Fibroblast of skin of abdomen (primary cell): ENCODE measurements at places on chromosomes 2 and 18.

GRCh38 chr2:196479350-196479749 lies 160.2 kb upstream of the CCDC150 start:
- DNase-seq = peak; percentile 80

GRCh38 chr2:31235504-31235902 lies 1.6 kb downstream of the EHD3 start:
- DNase-seq = peak; percentile 87

GRCh38 chr2:238370823-238371372 lies 50.6 kb downstream of the TRAF3IP1 start:
- peak; percentile 70 for DNase-seq

GRCh38 chr2:66433945-66434678 lies 813 bp upstream of the MEIS1 start:
- DNase-seq = peak; percentile 72

GRCh38 chr18:70418546-70419311 lies 129.9 kb downstream of the SOCS6 start:
- DNase-seq = peak; percentile 12

- no peak for DNase-seq
These were observed 266.8 kb upstream of the LYPD1 start for GRCh38 chr2:132936791-132937190.

GRCh38 chr2:215847056-215847455 lies 166.3 kb downstream of the MREG start:
- no peak for DNase-seq

- no peak for DNase-seq
These were observed 1.1 kb downstream of the ACTG2 start for GRCh38 chr2:73893764-73894474.

DNA sequence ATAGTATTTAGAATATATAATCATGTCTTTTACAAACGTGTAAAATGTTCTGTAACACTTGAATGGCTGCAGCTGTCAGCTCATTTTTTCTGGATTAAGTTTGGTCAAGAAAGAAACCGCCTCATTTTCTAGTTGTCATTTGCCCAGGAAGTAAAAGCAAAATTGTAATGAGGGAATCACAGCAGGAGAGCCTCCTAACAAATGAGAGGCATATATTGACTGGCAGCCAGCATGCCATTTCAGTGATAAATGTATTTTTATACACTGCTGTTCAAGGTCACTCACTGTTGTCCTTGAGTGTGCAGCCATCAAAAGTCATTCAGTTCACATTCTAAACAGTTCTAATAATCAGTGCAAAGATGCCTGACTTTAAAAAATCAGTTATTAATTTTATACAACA lies 144.3 kb upstream of the BOD1L2 start:
- DNase-seq = no peak

- no peak for DNase-seq
These were observed 173.1 kb downstream of the ICOS start for GRCh38 chr2:204109681-204110080.

DNA sequence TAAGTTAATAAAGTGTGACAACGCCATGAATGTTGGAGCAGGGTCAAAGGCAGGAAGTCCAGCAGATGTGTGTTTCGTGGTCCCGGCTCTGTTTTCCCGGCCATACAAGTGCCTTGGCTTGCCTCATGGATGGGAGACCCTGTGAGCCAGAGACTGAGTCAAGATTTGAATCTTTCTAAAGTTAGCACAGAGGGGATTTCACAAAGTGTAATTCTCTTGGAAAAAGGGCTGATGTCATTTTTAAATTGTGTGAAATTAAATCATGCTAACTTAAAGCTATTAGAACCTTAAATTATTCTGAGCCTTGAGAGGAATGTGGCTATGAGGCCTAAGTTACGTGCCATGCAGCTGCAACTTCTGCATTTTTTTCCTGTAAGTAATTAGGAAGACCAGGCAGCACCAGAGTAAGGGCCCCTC lies 38.3 kb upstream of the RALBP1 start:
- peak; percentile 93 for DNase-seq

GRCh38 chr18:51154431-51155063 lies 42.9 kb downstream of the MEX3C start:
- no peak for DNase-seq
